ENCODE measurements at places on chromosomes 7 and 10. TPM values are rescaled to one million over a fixed set of nuclear protein-coding genes. Genes with fewer than 3 reads are reported as not detected.

GRCh38 chr7:94190599-94191061 lies 186.5 kb upstream of the BET1 start:
- peak; percentile 98 for DNase-seq
- no peak overlapping the region for H3K4me3 ChIP-seq
- H3K27ac ChIP-seq = peak overlapping the region; percentile 23

Gene DGKI
- 2.1 TPM for total RNA-seq

DNA sequence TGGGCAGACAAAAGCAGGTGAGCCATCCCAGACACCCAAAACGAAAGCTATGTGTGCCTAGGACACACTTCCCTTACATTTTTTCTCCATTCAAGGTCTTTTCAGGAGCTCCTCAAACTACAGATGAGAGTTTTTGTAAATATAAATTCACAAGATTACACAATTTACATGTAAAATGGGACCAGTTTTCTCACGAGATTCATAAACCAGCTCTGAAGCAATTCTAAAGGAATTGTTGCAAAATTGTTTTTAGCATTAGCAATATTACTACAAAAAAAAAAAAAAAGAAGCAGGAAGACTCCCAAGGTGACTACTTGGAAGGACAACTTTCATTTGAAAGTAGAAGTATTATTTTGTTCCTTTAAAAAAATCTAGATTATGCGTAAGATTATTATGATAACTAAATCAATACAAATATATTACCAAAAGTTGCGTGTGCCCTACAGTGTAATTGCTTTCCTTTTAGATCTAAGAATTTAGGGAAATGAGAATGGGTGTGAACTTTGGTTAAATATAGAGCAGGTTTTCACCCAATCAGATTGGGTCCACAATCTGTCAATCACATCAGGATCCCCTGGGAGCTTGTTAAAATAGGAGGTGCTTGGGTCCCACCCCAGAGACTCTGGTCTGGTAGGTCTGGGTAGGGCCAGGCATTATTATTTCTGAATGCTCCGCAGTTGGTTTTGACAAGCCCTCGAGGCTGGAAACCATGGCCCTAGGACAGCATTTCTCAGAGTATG lies 72.2 kb downstream of the TBXAS1 start:
- no peak overlapping the region for H3K4me3 ChIP-seq
- no peaks in the 10 kb centered on the region for H3K27me3 ChIP-seq
- H3K27ac ChIP-seq = no peak overlapping the region

- no peak overlapping the region for H3K4me3 ChIP-seq
- no peak for DNase-seq
- H3K4me1 ChIP-seq = no peaks in the 10 kb centered on the region
Observed at GRCh38 chr7:150447966-150448788, 2.3 kb upstream of the GIMAP8 start.

DNA sequence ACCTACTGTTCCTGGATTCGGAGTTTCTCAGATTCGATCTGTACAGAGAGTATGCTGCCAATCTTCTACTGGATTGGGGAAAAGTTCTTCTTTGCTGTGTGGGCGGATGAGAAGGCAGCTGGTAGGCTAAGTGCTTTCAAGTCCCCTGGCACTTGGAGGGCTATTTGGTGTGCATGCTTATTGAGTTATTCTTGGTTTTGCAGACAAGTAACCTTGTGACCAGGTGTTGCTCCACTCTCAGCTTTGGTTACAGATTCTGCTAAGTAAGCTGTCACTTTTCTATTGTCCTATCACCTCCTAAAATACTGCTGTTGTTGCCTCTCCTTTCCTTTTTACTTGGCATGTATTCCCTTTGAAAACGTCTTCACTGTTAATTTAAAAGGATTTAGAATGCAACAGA lies 1375.1 kb upstream of the LRRTM3 start:
- H3K36me3 ChIP-seq = no peaks in the 10 kb centered on the region
- no peak for DNase-seq
- H3K27me3 ChIP-seq = no peaks in the 10 kb centered on the region
- H3K4me1 ChIP-seq = no peaks in the 10 kb centered on the region

Gene HECW1
- 6.1 TPM for total RNA-seq

All from fibroblast of lung (primary cell).